ENCODE measurements at places on chromosomes 3 and 15. TPM values are rescaled to one million over a fixed set of nuclear protein-coding genes. Genes with fewer than 3 reads are reported as not detected.

Gene ST3GAL6
- total RNA-seq = 1.2 TPM

DNA sequence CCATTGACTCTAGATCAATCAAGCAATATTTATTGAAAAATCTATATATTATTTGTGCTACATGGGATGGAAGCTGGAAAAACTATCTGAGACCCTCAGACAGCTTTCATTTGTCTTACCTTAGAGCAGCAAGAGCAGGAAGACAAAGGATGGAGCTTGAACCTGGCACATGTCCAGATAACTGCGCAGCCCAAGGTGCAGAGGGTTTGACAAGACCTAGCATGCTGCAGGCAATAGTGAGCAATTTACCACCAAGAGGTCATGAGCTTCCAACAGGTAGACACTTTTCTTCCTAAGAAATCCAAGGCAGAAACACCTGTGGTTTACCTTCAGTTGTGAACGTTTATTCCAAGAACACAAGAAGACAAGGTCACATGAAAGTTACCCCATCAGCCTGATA is 214.7 kb upstream of the NECTIN3 start:
- DNase-seq = no peak

Gene CHRNA5
- total RNA-seq = 25.0 TPM

- DNase-seq = no peak
Measured at GRCh38 chr15:62626903-62627302, 415.6 kb upstream of the TPM1 start.

- peak; percentile 85 for DNase-seq
Measured at GRCh38 chr15:70512772-70513362, 250.5 kb downstream of the UACA start.

- DNase-seq = no peak
Measured at GRCh38 chr15:89806559-89807550, 7.8 kb downstream of the ANPEP start.

Gene GCNT3
- not detected for total RNA-seq

DNA sequence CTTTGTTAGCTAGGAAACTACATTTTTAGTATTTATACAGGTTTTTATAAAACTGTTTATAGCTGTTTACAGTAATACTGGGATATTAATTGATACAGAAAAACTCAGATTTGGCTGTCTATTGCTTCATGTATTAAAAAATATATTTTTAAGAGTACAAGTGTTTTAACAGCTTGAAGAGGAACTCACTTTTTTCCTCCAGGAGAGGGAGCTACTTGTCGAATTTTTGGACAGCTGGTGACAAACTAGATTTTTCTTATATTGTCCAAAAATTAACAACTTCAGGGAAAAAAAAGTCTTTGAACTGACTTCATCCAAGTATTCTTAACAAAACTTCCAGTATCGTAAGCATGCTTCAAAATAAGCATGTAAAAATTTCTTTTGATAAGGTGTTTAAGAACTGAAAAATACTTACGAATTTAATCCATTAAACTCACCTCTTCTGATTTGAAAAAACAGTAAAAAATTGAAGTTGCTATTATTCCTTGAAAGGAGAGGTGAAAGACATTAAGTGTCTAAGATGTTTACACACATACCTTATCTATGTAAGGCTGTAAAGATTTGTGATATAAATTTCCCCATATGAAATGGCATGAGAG is 4.0 kb downstream of the DIPK2A start:
- peak; percentile 12 for DNase-seq

Gene NR2E3
- total RNA-seq = not detected

Gene RARRES1
- total RNA-seq = not detected

DNA sequence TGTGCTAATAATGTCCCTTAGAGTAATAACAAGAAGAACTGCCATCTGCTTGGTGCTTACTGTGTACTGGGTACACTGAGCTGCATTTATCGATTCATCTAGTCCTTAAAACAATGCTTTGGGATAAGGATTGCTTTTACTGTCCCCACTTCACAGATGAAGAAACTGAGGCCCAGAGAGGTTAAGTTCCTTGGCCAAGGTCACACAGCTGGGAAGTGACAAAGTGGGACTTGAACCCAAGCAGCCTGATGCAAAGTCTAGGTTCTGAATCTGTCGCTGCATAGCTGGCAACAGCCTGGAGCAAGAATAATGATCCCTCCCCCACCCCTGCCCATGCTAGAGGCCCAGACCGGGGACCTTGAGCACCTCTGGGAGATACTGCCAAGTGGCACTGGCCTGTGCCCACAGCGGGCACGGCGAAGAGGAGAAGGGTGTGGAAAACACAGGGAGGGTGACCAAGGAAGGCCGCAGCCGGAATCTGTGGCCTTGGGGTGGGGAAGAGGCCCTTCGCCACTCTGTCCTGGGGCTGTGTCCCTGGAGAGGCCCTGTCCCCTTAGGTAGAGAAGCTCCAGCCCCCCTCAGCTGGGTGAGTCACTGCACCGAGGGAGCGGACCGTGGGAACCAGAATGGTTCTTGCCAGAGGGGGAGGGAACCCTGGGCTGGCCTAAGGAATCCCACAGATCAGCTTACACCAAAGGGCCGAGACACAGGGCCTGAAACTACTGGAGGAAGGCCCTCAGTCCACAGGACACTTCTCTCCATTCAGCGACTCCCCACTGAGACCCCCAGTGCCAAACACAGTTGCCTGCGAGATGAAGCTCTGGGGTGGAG is 3.5 kb downstream of the PLXND1 start:
- DNase-seq = peak; percentile 95

GRCh38 chr3:46711760-46712159 is 5.9 kb downstream of the PRSS50 start:
- DNase-seq = no peak

Gene P2RY13
- not detected for total RNA-seq

Gene TTLL13
- total RNA-seq = 0.06 TPM

DNA sequence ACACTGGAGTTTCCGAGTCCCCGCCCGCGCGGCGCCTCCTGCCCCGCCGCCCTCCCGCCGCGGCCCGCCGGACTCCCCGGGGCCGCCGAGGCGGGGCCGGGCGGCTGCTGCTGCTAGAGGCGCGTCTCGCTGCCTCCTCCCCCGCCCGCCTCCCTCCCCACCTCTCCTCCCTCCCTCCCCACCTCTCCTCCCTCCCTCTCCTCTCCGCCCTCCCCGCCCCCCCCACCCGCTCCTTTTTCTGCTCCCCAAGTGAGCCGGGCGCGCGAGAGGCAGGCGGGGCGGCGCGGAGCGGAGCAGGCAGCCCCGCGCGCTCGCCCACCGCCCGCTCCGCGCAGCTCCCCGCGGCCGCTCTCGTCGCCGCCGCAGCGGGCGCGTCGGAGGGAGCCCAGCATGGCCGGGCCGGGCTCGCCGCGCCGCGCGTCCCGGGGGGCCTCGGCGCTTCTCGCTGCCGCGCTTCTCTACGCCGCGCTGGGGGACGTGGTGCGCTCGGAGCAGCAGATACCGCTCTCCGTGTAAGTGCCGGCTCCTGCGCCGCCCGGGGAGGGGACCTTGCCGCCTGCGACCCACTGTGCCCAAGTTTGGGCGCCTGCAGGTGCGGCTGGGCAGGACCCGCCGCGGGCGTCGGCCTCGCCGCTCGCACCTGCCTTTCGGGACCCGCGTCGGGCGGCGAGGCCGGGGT is at the start of gene CACNA2D3:
CACNA2D3 (plus strand) TSS at position 229 of the 679 bp plus-strand sequence.
- DNase-seq = peak; percentile 61

- DNase-seq = no peak
Measured at GRCh38 chr15:31504462-31504839, 177.8 kb downstream of the KLF13 start.

DNA sequence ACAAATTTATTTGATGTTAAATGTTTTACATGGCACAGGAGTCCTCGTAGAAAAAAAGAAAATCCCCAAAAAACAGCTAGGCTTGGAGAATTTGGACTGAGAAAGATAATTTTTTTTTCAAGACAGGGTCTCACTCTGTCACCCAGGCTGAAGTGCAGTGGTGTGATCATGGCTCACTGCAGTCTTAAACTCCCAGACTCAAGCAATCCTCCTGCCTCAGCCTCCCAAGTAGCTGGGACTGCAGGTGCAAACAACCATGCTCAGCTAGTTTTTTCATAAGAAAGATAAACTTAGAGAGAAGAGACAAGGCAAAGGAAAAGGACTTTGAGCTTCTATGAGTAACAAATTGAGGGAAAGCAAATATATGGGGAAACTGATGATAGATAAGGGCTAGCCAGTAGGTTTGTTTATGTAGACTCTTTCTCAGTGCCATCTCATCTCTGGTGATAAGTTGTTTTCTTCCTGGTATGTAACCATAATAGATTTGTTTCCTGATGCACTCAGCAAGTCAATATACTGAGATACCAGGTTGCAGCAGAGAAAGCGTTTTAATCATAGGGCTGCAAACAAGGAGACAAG is 13.1 kb upstream of the TRMT10C start:
- no peak for DNase-seq

DNA sequence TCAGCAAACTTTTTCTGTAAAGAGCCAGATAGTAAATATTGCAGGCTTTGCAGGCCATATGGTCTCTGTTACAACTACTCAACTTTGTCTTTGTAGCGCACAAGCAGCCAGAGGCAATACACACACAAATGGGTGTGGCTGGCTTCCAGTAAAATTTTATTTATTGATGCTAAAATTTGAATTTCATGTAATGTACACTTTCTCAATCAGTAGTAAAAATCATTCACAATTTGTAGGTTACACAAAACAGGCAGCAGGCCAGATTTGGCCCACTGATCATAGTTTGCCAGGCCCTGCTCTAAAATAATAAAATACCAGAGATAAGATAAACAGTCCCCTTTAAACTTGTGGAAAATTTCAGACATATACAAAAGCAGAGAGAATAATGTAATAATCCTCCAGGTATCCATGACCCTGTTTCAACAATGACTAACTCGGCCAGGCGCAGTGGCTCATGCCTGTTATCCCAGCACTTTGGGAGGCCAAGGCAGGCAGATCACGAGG is 330.3 kb downstream of the SHQ1 start:
- no peak for DNase-seq

Gene SLTM
- total RNA-seq = 53.9 TPM

DNA sequence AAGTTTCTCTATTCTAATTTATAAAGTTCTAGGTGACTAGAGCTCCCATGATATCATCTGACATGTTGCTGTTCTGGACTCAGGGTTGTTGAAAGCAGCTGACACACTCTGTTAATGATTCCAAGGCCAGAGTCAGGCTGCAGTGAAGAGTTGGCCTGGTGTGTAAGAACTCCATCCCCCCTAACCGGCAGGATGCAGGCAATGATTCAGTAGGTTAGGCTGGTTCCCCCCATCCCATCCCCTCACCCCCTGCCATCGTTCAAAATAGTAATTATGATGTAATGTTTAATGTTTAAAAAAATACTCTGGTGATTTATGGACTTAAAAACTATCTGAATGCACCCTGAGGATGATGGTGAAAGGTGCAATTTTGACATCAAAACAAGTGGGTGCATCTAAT is 4.6 kb upstream of the TRIM71 start:
- no peak for DNase-seq

Gene VGLL3
- total RNA-seq = 8.4 TPM

DNA sequence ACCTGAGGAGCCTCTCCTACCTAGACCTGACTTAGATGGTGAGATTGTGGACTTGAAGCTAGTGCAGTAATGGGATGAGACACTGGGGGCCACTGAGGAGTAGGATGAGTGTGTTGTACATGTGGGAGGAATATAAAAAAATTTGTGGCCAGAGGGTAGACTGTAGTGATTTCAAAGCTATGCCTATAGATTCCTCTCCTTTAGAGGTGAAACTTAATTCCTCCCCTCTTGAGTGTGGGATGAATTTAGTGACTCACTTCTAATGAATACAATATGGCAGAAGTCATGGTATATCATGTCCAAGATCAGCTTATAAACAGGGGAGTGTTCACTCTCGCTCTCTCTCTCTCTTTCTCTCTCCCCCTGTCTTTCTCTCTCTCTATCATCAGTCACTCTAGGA is 6.7 kb downstream of the ZNF860 start:
- no peak for DNase-seq

GRCh38 chr3:174792864-174793263 is 66.3 kb upstream of the NAALADL2 start:
- no peak for DNase-seq

GRCh38 chr3:133934073-133934970 is 38.6 kb upstream of the RAB6B start:
- DNase-seq = no peak

Gene SST
- total RNA-seq = not detected

DNA sequence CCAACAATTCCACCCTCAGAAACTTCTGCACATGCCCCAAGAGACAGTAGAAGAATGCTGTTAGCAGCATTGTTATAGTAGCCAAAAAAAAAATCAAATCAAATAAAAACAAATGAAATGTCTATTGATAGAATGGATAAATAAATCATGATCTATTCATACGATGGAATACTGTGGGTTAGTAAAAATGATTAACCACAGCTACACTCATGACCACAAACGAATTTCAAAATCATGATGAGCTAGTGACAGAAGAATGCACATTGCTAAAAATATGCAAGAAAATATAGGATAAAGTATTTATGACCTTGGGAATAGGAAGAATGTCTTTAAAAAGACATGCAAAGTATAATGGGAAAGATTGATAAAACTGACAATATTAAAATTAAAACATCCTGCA is 57.5 kb upstream of the ACAN start:
- DNase-seq = no peak

Gene FBXW12
- not detected for total RNA-seq

- no peak for DNase-seq
Measured at GRCh38 chr3:4729061-4729973, 236.2 kb downstream of the ITPR1 start.

- DNase-seq = no peak
Measured at GRCh38 chr15:74188216-74188615, 14.4 kb downstream of the STRA6 start.

DNA sequence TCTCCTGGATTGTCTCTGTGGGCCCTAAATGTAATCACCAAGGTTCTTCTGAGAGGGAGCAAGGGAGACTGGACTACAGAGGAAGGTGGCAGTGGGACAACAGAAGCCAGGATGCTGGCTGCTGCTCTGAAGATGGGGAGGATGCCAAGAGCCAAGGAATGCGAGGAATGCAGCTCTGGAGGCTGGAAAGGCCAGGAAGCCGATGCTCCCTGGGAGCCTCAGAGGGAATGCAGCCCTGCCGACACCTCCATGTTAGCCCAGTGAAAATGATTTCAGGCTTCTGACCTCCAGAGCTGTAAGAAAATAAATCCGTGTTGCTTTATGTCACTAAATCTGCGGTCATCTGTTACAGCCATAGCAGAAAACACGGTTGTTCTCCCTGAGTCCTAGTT is 44.1 kb downstream of the UMPS start:
- DNase-seq = peak; percentile 81

DNA sequence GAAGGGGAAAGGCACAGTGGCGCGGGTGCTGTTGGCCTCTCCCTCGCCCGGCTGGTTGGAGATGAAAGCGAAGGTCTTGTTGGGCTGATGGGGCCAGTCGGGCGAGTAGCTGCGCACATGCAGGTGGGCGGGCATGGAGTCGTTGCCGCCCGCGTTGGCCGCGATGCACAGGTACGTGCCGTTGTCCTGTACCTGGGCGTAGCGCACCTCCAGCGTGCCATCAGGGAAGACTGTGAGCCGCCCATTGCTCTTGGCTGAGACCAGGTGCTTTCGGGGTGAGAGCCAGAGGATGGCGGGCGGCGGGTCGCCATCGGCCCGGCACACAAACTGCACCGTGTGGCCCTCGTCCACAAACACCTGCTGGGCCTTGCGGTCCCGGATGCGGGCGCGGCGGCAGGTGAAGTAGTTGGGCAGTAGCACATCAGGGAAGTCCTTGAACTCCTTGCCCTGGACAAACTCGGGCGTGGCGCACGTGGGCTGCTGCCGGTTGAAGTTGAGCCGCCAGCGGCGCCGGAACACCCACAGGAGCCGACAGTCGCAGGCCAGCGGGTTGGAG is 18.4 kb downstream of the LINGO1 start:
- DNase-seq = no peak

Measured in Daoy (cell line).